ENCODE measurements at places on chromosomes 5 and 9.

DNA sequence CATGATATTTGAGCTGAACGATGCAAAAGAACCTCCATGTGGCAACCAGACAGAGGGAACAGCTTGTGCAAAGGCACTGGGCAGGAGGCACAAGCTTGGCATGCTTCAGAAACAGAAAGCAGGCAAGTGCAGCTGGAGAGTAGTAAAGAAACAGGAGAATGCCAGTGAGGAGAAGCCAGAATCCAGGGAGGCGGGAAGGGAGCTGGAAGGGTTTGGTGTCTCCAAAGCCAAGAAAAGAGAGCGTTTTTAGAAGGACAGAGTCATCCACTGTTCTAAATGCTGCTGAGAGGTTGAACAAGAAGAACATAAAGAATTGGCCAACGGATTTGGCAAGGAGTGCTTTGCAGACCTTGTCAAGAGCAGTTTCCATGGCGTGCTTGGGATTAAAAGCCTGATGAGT is 124.7 kb downstream of the TLE1 start:
- DNase-seq, result no peak

GRCh38 chr5:127899214-127899610 is 184.4 kb upstream of the SLC12A2 start:
- no peak for DNase-seq

- DNase-seq, result no peak
Measured at GRCh38 chr9:35996358-35996970, 38.5 kb upstream of the OR2S2 start.

GRCh38 chr5:79301046-79301712 is 65.2 kb downstream of the JMY start:
- no peak for DNase-seq

DNA sequence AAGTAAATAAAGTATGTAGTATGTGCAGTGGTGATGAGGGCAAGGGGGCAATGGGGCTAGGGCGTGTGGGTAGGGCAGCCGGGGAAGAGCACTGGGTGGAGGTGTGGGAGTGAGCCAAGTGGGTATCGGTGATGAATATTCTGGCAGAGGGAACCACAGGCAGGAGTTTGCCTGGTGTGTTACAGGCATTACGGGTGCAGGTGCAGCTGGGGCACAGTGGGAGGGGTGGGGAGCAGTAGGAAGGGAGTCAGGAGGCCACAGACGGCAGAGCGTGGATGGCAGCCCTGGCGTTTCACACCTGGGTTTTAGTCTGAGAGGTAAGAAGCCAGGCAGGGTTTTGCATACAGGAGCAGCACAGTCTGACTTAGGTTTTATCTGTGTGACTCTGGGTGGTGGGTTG is 35.4 kb downstream of the SFXN1 start:
- no peak for DNase-seq

DNA sequence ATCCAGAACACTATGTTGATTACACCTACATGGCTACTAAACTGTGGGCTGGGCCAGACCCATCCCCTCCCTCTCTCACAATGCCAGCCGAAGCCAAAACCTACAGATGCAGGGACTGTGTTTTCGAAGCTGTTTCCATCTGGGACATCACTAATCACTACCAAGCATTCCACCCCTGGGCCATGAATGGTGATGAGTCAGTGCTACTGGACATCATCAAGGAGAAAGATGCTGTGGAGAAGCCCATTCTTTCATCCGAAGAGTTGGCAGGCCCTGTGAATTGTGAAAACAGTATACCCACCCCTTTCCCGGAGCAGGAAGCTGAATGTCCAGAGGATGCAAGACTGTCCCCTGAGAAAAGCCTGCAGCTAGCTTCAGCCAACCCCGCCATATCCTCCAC is 65.0 kb downstream of the ZNF462 start:
- no peak for DNase-seq

DNA sequence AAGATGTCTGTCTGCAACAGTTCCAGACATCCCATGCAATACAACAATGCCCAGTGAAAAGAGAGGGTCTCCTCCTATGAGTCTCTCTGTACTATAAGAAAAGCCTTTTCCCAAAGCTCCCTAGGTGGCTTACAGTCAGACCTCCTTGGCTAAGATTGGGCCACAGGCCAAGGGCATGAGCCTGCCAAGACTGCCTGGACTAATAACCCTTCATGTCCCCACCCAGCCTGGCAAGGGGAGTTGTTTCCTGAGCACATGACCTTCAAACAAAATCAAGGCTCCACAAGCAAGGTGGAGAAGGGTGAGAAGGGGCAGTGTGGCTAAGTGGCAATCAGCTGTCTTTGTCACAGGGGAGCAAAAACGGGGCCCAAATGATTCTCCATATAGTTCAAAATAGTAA is 75.6 kb upstream of the ZSWIM6 start:
- no peak for DNase-seq
